CD4-positive, alpha-beta T cell treated with Interleukin-12 subunit alpha and Interleukin-12 subunit beta, for 1 hour (primary cell): ENCODE measurements at places on chromosomes 6 and 20.

GRCh38 chr6:134619789-134620188 lies 301.9 kb upstream of the SGK1 start:
- DNase-seq: no peak

- peak; percentile 71 for DNase-seq
Observed at GRCh38 chr6:24858177-24858653, 59.5 kb upstream of the ARMH2 start.

- DNase-seq: no peak
Observed at GRCh38 chr20:9200196-9200595, 131.3 kb downstream of the PLCB4 start.

GRCh38 chr6:37242429-37243052 lies 15.0 kb upstream of the TBC1D22B start:
- no peak for DNase-seq

- DNase-seq: no peak
Observed at GRCh38 chr20:19970256-19970765, 46.9 kb upstream of the NAA20 start.

DNA sequence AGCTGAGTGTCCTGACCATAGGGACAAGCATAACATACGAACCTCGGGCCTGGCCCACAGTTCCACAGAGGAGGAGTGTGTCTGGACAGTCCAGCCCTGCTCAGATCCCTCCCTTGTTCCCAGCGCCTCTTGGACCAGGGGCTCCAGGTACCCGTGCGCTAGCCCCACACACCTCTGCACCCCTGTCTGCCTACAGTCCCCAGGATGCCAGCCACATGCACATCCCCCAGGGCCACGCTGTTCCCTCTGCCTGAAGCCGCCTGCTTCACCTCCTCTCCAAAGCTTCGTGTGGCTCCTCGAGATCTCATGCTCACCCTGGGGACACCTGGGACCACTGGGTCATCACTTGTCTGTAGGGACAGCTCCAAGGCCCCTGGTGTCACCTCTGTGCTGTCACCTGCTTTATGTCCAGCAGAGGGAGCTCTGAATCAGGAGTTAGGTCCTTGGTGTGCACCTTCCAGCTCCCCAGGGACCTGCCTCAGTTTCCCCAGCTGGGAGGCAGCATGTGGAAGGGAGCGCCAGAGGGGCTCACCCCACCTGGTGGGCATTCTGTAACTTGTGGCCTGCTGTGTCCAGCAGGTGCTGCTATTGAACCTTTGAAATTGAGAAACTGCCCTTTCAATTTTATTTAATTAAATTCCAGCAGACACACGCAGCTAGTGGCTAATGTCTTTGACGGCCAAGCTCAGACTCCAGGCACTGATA lies 7.3 kb upstream of the YTHDF1 start:
- peak; percentile 52 for DNase-seq

DNA sequence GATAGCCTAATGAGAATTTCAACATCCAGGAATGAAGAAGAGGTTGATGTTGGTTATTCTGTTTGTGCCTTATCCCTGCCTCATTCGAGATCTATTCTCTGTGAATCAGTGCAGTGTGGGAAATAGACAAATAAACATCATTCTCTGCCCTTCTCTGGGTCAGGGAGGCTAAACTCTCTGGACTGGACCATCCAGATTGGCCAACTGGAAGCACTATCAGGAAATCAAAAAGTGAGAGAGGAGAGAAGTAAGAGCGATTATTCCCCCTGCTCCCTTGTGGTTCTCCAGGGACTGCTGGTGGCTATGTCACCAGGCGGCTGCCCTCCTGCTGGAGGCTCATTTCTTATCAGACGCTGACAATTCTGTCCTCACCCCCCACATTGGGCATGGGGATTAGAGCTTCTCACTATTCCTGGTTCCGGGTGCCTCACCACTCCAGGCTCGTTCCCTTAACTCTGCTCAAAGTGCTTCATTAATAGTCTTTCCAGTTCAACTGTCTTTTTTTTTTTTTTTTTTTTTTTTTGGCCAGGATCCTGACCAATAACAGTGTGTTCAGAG lies 201.7 kb upstream of the RREB1 start:
- DNase-seq: no peak

GRCh38 chr6:41692080-41692675 lies 43.2 kb downstream of the TFEB start:
- DNase-seq: no peak

DNA sequence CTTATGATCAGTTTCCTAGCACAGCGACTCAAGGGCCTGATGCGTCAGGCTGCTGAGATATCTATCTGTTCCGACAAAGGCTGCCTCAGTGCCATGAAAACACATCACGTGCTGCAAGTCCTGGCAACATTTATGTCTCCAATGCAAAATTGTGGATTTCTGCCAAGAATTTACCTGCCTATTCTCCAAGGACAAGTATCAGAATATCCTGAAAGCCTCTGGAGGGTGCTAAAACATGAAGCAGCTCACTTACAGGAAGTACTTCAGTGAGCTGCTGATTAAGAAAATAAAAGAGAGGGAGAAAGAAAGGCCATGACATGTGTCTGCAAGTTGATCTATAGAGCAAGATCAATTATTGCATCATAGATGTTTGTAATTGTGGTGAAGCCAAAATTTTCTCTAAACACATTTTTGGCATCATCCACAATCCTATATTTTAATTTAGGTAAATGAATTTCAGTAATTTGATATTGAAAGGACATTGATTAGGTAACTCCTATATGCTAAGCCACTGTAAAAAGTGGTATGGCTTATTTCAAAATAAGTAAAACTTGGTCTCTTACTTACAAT lies 25.8 kb upstream of the TPBG start:
- no peak for DNase-seq

DNA sequence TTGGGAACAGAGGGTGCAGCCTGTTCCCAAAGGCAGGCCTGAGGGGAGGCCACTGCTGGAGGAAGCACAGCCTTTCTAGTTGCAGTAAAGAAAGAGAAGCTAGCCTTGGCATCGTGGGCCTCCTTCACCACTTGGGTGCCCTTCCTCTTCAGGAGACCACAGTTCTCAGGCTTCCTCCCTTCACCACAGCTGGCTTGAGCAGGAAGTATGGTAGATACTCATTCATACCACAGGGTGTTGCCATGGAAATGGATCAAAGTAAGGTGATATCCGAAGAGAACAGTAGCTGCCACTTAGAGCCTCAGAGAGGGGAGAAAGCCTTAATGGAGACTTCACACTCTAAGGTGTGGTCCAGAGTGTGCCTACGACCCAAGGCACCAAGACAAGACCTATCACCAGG lies 120.4 kb upstream of the RIPOR2 start:
- peak; percentile 89 for DNase-seq

- no peak for DNase-seq
Observed at GRCh38 chr6:12504325-12504966, 212.1 kb upstream of the PHACTR1 start.

GRCh38 chr6:133542056-133542821 lies 301.1 kb downstream of the EYA4 start:
- no peak for DNase-seq

DNA sequence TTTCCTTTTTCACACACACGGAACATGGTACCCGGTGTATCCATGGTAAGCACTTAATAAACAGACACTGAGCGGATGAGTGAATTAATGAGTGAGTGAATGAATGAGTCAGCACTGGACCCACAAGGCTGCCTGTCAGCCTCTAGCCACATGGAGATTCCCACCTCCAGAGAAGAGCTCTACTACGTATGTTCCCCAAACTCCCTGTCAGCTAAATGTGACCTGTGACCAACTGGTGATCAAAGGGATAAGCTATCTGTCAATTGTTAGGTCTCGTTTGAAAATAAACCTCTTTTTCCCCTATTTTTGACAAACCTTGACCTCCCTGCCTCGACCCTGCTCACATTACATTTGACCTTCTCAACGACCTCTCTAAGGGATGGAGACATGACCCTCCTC lies 24.5 kb upstream of the TAF8 start:
- DNase-seq: no peak

DNA sequence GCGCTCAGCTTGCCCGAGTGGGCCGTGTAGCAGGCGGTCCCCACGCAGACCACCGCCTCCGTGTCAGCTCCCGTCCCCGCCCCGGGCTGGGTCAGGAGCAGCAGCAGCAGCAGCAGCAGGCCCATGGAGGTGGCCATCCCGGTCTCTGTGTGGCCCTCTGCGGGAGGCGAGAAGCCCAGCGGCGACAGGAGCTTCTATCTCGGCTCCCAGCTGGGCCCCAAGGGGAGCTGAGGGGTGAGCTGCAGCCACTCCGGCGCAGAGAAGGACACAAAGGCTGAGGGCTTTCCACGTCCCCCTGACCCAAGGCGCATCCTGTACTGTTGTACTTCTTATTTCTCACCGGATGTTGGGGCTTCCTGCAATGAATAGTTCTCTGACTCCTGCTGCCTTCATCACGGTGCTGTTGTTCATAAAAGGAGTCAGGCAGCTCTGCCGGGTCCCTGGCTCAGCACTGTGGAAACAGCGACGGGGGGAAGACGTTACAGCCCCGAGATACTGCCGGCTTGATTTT lies at the start of gene CD93:
Gene CD93, minus strand, starts transcription at position 269 of the 511 bp plus-strand sequence. Its CDS starts 132 bp downstream, at position 137.
- DNase-seq: peak; percentile 23
